ENCODE measurements at places on chromosomes 1 and 21.

GRCh38 chr1:117049857-117050256 lies 10.3 kb upstream of the TTF2 start:
- no peak for DNase-seq

DNA sequence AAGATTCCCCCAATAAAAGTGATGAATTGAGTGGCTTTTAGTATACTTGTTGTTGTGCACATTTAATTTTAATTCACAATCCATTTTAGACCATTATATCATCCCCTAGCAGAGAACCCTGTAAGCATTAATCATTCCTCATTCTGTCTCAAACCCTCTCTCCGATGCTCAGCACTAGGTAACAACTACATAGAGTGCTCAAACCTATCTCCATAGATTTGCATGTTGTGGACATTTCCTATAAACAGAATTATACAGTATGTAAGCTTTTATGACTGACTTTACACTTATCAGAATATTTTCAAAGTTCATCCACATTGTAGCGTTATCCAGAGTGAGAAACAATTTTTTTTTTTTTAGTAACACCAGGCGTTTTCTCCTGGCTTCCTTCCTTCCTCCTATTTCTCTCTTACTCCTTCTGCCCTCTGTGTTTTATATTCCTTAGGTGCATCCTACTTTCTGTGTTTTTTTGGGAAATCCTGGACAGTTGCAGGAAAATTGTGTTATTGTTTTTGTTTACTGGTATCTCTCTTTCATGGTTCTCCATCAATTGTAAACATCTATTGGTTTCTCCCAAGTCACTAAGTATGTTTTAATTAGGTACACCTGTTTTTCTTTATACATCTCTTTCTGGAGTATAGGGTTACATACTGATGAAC lies 1528.0 kb upstream of the TPTE start:
- no peak for DNase-seq

DNA sequence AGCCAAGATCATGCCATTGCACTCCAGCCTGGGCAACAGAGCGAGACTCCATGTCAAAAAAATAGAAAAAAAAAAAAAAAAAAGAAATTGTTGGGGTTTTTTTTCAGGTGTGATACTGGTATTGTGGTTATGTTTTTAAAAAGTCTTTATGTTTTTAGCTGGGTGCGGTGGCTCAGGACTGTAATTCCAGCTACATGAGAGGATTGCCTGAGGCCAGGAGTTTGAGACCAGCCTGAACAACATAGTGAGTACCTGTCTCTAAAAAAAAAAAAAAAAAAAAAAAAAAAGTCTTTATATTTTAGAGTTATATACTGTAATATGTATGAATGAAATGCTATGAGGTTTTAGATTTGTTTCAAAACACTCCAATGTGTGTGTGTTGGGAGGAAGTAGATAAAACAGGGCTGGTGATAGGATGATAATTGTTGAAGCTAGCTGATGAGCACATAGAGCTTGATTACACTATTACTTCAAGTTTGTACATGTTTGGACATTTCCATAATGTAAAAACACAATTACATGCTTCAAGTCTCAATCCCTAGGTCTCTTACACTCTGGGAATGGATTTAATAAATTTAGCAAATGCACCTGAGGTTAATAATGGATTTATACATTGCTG lies 30.2 kb upstream of the ATP5PO start:
- no peak for DNase-seq

GRCh38 chr1:43359696-43360095 lies 915 bp downstream of the CDC20 start:
- no peak for DNase-seq

GRCh38 chr1:184483101-184483683 lies 96.4 kb downstream of the C1orf21 start:
- no peak for DNase-seq

- DNase-seq, result no peak
Measured at GRCh38 chr1:221559911-221560310, 182.0 kb downstream of the DUSP10 start.

- no peak for DNase-seq
Measured at GRCh38 chr1:43021547-43022474, 63.1 kb upstream of the SLC2A1 start.

- DNase-seq, result no peak
Measured at GRCh38 chr21:43209575-43210453, 41.0 kb downstream of the CRYAA start.

DNA sequence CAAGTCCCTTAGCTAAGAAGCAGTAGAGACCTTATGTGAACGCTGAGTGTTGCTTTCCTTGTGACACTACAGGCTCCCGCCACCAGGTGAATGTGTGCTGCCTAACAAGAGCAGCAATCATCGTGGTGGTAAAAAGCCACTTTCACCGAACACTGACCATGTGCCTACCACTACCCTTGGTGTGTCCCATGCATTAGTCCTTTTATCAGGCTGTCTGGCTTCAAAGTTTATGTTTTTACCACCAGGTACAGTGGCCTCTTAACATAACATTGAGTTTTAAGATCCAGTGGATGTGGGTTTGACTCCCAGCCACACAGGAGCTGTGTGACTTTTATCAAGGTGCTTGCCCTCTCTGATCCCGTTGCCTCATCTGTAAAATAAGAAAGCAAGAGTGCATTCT lies 1.7 kb downstream of the C1QB start:
- DNase-seq, result no peak

DNA sequence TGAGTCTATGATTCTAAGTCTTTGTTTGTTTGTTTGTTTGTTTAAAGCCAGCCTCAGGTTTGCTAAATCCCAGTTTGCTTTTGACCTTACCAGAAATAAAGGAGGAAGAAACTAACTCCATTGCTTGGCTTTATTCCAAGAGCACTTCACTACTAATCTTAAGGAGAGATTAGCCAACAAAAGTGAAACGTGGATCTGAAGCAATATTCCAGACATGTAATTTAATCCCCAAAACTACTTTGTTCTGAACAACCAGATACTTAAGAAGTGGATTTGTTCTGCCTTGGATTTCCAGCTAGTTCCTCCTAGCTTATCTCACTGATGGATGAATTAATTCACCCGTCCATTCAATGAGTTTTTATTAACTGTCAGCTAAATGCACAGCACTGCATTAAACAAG lies 15.9 kb upstream of the CEP350 start:
- DNase-seq, result no peak

DNA sequence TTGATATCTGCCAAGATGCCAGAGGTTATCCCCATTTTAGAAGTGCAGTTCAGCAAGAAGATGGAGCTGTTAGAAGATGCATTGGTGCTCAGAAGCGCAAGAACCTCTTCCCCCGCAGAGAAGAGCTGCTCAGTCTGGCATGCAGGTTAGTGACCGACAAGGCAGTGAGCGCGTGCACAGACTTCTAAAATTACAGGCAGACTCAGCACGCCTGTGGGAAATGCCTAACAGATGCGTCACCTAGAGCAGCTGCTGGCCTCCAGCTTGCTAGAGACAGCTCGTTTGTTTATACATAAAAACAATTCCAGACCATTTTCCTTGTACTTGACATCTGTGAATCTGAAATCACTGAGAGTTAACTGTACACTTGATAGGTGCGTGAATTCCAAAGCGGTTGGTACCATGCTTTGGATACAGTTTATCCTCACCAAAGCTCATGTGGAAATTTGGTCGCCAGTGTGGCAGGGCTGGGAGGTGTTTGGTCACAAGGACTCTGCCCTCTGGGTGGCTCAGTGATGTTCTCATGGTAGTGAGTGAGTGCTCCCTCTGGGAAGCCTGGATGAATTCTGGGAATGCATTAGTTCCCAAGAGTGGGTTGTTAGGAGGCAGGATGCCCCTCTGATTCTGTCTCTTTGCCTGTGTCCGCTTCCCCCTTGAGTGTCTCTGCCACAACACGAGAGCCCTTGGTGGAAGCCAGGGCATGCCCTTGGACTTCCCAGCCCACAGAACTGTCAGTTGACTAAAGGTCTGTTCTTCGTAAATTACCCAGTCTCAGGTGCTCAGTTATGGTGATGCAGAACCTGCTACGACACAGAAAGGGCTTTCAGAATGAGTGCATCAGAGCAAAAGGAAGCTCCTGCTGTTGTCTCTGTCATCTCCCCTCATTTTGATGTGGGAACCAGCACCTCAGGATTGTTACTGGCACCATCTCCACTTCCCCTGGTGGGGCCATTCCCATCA lies 24.4 kb downstream of the SNAP47 start:
- DNase-seq, result no peak

- DNase-seq, result no peak
Measured at GRCh38 chr1:65165269-65165993, 17.4 kb downstream of the AK4 start.

GRCh38 chr1:218575856-218576255 lies 230.7 kb downstream of the TGFB2 start:
- DNase-seq, result no peak

GRCh38 chr1:63807046-63807445 lies 33.2 kb downstream of the ROR1 start:
- DNase-seq, result no peak

DNA sequence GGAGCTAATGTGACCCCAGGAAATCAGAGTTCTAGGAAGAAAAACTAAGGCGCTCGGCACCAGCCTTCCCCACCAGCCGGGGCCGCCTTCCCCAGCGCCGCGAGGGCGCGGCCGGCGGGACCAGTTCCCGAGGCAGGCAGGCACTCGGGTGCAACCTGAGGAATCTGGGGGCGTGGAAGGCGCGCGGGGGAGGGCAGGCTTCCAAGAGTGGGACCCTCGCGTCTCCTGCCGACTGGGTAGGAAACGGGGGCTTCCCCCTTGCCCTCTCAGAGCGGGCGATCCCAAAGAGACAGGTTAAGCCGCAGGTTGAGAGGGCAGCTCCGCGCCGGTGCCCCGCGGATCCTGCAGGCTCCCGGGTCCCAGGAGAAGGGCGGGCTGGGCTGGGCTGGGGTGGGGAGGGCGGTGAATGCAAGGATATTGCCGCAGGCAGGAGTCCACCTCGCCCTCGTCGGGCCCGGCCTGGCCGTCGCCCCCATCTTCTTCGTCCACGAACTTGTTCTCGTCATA lies 431 bp downstream of the ARPC5 start:
- peak; percentile 58 for DNase-seq

DNA sequence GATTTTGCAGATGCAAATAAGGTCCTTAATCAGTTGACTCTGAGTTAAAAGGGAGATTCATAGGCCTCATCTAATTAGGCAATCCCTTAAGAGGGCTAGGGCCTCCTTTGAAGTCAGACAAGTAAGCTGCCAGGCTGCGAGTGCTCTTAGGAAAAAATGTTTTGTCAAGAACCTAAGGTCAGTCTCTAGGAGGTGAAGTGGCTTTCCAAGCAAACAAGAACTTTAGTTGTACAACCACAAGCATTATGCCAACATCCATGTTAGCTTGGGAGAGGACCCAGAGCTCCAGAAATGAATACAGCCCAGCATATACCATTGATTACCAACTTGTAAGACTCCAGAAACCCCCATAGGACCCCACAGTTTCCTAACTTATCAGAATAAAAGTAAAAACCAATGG lies 1366.2 kb downstream of the PLA2G4A start:
- DNase-seq, result no peak

DNA sequence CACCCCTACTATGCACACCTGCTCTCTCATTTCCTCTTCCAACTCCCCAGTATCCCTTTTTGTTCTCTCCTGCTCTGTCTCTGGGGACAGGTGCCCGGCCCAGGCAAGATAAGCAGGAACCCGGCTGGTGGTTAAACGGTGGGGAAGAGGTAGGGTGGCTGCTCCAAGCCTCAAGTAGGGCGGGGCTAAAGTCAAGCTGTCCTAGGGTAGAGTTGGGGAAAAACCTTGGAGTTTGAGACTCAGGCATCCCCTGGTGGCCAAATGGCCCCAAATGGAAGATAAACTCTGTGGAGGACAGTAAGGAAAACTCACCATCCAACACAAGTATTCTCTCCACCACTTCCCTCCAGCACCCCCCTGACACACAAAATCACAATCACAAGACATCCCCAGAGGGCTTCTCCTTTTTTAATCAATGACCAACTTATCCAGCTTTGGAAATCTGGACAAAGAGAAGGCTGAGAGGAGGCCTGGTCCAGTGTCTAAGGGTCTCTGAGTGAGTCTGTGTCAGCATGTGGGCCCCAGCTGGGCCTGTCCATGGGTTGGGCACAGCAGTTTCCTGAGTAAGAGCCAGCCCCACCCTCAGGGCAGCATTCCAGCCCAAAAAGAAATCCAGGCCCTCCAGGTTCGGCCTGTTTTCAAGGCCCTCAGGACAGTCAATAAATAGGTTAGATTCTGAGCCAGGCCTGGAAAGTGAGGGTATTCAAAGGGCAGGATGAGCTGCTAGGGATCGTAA lies 9.8 kb downstream of the POMGNT1 start:
- DNase-seq, result no peak

DNA sequence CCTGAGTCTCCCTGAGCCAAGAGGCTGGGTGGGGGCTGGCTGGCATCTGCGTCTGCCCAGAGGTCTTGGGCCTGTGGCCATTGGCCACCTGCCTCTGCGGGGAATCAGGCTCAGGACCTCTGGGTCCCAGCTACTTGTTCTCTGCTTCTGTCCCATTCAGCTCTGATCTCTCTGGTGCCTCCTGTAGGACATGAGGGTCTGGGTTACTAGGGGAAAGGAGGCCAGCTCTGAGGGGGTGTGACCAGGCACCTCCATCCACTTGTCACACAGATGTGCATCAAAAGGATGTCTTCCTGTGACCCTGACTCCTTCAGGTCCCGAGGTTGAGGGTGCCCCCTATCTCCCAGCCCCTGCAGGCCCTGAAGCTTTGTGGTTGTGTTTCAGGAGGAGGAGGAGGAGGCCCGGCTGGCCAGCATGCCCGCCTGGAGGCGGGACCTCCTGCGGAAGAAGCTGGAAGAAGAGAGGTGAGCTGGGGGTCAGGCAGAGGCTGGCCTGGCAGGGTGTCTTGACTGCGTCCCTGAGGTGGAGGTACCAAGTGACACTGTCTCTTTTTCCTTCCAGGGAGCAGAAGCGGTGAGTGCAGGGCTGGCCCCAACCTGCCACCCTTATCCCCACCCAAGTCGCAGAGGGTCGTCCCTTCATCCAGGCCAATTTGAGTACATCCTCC lies 9.0 kb downstream of the TNFRSF25 start:
- no peak for DNase-seq

- DNase-seq, result no peak
Measured at GRCh38 chr1:14294860-14295536, 303.5 kb upstream of the KAZN start.

GRCh38 chr21:36310016-36310415 lies 10.0 kb upstream of the MORC3 start:
- no peak for DNase-seq

- no peak for DNase-seq
Measured at GRCh38 chr1:2807678-2808385, 6.3 kb upstream of the TTC34 start.

DNA sequence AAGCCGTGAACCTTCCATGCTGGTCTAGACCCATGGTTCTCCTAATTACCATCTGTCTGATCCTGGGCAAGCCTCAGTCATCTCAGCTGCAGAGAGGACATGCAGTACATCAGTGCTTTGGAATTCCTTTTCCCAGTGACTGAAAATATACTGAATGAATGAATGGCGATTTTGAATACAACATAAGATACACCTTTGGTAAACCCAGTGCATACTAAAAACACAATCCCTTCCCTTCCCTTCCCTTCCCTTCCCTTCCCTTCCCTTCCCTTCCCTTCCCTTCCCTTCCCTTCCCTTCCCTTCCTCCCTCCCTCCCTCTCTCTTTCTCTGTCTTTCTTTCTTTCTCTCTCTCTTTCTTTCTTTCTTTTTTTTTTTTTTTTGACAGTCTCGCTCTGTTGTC lies 21.3 kb upstream of the PLXNA2 start:
- no peak for DNase-seq
